ENCODE measurements at places on chromosomes 1 and 21.

DNA sequence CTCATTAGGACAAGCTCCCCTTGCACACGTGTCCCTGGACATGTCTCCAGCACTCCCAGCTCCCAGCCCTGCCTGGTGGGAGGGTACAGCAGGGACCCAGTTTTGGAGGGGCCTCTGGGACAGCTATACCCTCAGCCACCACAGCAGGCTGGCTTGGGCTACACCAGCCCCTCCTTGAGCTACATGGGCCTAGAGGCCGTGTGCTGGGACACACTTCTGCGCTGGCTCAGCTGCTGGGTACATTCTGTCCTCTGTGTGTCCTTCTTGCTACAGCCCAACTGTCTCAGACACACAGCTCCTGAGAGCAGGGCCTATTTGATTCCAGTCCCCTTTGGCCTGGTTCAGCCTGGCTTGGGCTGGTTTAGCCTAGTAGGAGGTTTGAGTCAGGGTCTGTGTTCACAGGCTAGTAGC lies 26.7 kb downstream of the DMAP1 start:
- no peak for DNase-seq

- DNase-seq = no peak
These were observed 6.7 kb downstream of the SPRR2E start for GRCh38 chr1:153087652-153088051.

DNA sequence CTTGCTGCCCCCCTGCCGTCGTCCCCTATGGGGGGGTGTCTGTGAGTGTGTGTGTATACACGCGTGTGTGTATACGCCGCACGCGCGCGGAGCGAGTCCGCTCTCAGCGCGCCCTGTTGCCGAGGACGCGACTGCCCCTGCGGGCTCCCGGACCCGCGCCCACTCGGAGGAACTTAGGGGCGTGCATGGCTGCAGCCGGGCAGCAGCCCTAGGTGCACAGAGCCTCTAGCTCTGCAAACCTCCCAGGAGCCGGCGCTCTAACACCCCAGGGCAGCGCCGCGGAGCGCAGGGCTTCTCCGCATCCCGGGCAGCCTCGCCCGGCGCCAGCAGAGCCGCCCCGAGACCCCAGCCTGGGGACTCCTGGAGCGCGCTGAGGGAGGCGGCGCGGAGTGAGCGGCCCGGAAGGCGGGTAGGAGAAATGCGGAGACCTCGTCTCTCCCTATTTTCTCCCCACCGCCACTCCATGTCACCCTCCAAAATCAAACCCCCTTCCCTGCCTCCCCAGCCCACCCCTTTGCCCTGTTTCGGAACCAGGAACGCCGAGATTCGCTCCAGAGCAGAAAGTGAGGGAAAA lies 574 bp downstream of the ITPKB start:
- DNase-seq = no peak

GRCh38 chr1:79982211-79982610 lies 975.7 kb upstream of the ADGRL4 start:
- peak; percentile 78 for DNase-seq

DNA sequence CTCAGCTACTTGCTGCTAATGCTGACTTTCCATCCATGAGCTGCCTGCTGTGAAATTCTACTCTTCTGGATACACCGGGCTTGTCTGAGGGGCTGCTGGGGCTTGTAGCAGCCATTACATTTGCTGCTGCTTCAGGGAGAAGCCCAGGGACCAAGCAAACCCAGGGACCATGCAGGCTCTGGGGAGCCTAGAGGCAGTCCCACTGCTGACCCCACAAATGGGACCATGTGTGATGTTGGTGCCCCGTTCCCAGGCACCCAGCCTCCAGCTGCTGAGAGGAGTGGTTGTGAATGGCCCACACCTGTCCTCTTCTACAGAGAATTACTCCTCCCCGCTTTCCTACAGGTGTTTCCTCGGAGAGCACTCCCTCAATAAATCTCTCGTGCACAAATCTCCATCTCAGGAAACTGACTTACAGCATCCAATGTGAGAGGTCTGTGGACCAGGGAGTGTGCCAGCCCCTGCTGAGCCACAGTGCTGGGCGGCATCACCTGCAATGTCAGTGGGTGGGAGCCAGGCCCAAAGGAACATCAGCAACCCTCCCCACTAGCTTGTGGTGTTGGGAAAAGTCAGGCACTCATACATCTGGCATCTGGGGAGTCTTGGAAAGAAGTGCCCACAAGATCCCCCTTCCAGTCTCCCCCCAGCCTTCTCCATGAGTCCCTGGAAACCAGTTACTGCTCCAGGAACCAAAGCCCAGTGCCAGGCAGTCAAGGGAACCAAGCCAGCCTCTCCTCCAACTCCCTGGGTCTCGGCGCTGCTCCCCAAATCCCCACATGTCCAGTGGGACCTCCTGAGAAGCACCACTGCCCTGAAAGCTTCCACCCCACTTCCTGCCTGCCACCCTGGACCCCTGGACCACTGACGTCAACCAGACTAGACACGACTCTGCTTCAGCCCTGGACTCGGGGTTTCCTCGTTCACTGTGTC lies 65.1 kb downstream of the TCP10L start:
- no peak for DNase-seq

DNA sequence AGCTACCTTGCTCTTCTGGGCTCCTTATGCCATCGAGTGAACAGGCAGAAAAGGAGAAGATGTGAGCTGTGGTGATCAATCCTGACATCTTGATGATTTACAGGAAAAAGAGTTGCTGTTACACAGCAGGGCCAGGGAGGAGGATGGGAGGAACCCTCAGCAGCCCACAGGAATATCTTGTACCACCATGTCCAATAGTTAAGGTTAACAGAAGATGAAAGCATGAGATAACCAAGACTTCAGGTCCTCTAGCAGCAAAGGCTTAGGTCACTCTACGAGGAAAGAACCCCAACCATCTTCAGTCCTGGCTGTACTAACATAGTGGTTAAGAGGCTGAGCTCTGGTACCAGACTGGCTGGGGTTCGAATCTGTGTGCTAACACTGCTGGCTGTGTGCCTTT lies 12.1 kb upstream of the SELENBP1 start:
- DNase-seq = no peak

GRCh38 chr1:109516872-109517271 lies 7.3 kb upstream of the AMIGO1 start:
- no peak for DNase-seq

DNA sequence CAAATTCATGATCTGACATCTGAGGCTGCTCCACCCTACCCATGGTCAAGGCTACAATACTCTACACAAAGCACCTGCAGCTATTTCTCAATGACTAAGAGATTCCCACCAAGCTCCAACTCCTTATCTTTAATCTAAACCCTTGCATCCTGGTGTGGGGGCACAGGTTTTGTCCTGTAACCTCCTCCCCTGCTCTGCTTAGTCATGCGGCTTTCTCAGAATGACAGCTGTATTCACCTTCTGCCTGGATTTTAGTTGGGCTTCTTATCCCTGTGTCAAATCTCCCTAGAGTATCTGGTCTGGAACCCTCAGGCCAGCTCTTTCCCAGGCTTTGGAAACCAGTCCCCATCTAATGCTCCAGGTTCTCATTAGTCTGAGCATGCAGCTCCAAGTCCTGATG lies 159.0 kb downstream of the BARHL2 start:
- no peak for DNase-seq

- no peak for DNase-seq
These were observed 99.0 kb upstream of the LBR start for GRCh38 chr1:225526878-225527277.

DNA sequence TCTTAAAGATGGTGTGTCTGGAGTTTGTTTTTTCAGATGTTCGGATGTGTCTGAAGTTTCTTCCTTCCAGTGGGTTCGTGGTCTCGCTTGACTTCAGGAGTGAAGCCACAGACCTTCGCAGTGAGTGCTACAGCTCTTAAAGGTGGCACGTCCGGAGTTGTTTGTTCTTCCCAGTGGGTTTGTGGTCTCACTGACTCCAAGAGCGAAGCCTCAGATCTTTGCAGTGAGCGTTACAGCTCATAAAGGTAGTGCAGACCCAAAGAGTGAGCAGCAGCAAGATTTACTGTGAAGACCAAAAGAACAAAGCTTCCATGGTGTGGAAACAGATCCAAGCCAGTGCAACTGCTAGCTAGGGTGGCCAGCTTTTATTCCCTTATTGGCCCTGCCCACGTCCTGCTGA lies 1430.4 kb upstream of the B3GALT2 start:
- DNase-seq = no peak

DNA sequence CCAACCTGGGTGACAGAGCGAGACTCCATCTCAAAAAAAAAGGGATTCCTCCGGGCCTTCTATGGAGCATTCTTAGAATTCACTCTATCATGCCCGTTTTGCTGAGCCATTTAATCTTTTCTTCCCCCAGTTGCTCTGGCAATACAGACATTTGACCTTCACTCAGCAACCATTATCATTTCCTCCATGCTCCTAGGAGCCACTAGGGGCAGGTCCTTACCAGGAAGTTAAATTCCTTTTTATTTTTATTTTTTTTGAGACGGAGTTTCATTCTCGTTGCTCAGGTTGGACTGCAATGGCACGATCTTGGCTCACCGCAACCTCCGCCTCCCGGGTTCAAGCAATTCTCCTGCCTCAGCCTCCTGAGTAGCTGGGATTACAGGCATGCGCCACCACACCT lies 9.7 kb upstream of the CGN start:
- DNase-seq = no peak
